ENCODE measurements at places on chromosomes 1 and 21.

DNA sequence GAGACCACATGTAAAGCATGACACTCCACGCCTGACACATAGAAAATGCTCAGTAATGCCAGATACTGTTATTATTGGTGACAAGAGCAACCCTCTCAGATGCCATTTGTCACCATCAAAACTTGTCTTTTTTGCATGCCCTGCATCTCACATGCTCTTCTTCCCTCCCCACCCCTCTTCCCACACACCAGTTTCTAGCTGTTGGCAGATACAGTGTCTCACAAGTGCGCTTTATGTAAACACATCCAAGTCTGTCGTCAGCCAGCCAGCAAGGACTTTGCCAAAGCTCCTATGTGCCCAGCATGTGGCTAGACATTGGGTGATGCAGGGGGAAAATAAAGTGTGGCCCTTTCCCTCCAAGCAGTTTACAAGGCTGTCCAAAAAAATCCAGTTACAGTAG lies 44.9 kb upstream of the EPHA8 start:
- DNase-seq: no peak

- no peak for DNase-seq
Observed at GRCh38 chr1:77463216-77463615, 181.4 kb downstream of the AK5 start.

- no peak for DNase-seq
Observed at GRCh38 chr1:2377751-2378440, 13.5 kb downstream of the MORN1 start.

DNA sequence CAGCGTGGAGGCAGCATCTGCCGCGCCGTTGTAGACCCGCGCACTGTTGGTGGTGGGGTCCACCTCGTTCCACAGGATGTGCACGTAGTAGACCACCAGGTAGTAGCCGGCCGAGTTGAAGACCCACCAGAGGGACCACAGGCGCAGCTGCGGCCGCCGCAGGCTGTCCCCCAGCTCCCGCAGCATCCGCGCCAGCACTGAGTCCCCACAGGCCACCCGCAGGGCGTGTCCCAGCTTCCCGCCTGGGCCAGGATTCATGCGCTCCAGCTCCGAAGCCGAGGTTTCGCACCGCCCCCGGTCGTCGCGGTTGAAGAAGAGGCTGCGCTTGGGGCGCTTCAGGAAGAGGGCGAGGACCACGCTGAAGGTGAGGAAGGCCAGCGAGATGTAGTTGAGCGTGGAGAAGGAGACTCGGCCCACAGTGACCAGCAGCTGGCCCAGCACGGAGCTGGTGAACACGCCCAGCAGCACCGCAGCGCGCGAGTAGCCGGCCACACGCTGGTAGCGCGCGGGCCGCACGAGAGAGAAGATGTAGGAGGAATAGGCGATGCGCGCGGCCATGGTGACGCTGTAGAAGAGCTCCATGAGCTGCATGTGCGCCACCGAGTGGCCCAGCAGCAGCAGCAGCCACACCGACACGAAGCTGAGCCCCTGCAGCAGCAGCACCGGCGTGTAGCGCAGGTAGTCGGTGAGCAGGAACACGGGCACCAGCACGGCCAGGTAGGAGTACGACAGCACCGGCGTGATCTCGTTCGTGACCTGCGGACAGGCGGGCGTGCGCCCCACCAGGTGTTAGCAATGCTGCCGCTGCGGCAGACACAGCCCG lies 10.6 kb downstream of the SLC19A1 start:
- no peak for DNase-seq

- no peak for DNase-seq
Observed at GRCh38 chr1:186183219-186183618, 191.8 kb downstream of the TPR start.

GRCh38 chr1:28642056-28642846 lies 616 bp downstream of the TAF12 start:
- no peak for DNase-seq

DNA sequence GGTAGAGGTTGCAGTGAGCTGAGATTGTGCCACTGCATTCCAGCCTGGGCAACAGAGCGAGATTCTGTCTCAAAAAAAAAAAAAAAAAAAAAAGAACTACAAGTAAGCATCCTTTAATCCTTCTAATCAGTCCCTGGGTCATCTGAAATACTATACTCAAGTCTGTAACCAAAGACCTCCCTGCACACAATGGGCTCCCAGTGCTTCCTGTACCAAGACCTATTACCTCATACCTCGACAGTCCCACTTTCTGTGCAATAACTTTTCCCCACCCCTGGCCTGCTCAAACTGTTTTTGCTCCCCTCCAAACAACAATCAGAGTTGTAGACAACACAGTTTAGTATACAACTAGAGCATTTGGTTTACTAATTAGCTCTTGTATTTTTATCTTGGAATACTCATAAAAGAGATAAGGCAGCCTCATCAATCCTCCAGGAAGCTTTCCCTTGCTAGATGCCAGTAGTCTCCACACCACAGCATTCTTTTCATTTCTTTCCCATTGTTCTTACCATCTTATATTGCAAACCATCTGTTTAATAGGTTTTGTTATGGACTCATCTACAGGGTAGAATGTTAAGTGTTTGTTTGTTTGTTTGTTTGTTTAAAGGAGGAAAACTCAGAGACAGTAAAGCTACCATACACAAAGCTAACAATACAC lies 19.2 kb upstream of the RLF start:
- no peak for DNase-seq

DNA sequence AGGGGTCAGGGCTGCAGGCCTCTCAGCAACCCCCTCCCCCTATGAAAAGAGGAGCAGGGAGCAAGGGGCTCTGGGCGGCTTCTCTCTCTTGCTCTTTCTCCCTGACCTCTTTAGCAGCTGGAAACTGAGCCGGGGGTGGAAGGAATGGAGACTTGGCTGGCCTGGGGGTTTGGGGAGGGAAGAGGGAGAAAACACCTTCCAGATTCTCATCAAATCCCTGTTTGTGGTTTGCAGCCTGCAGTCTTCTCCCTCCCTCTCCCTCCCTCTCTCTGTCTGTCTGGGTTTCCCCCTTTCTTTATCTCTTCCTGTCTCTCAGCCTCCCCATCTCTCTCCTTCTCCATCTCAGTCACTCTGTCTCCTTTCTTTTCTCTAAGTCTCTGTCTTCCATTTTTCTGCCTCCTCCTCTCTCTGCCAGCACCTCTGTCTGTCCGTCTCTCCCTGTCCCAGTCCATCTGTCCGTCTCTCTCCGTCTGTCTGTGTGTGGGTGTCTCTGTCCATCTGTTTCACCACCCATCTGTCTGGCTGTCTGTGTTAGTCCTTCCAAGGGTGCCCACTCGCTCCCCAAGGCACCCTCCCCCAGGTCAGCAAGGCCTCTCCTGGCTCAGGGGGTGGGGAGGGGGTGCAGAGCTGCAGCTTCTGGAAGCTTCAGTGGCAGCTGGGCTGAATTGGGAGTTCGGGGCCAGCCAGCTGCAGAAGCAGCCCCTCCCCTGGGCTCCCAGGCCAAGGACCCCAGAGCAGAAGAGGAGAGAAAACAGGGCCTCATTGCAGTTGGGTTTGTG lies 6.2 kb downstream of the AHDC1 start:
- DNase-seq: no peak

GRCh38 chr1:112849425-112850033 lies 106.5 kb downstream of the SLC16A1 start:
- no peak for DNase-seq

- no peak for DNase-seq
Observed at GRCh38 chr1:46571691-46572225, 20.3 kb upstream of the KNCN start.

DNA sequence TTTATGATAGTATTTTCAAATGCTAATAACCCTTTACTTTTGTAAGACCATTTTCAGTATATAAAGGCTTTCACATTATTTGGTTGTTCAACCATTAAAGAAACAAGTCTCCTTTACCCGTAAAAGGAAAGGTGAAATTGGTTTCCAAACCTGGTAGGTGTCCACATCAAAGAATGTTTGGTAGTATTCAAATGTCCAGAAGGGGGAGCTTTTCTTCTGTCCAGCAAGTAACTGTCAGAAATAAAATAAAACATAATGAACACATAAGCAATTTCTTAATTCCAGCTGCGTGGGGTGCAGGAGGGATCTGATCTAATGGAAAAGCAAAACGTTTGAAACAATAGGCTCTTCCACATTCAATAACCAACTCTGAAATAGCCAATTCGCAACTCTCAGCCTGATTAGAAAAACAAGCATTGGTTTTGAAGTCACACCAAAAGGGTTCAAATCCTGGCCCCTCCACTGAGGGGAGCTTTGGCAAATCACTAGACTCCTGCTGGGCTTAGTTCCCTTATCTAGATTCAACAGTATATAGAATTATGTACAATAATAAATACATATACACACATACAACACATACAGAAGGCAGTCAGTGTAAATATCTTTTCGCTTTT lies 11.0 kb downstream of the YIPF1 start:
- DNase-seq: no peak

DNA sequence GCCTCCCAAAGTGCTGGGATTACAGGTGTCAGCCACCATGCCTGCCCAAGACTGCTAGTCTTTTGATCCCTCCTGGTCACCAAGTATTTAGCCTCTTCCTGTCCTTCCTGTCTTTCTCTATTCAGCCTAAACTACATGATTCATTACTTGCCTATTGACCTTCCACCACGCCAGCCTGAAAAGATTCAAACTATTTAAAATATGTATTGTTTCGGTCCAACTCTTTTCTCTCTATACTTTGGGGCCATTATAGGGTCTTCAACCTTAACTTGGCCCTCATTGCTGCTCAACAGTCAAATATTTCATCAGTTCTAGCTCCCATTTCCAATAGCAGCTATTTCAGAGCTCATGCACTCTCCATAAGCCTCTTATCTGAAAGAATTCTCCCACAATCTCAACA lies 153.0 kb downstream of the TNFSF18 start:
- no peak for DNase-seq

- DNase-seq: no peak
Observed at GRCh38 chr1:211332830-211333229, 6.2 kb downstream of the TRAF5 start.

- DNase-seq: no peak
Observed at GRCh38 chr1:8456308-8456912, 138.5 kb downstream of the SLC45A1 start.

- peak; percentile 75 for DNase-seq
Observed at GRCh38 chr1:6028042-6028850, 17.4 kb upstream of the KCNAB2 start.

DNA sequence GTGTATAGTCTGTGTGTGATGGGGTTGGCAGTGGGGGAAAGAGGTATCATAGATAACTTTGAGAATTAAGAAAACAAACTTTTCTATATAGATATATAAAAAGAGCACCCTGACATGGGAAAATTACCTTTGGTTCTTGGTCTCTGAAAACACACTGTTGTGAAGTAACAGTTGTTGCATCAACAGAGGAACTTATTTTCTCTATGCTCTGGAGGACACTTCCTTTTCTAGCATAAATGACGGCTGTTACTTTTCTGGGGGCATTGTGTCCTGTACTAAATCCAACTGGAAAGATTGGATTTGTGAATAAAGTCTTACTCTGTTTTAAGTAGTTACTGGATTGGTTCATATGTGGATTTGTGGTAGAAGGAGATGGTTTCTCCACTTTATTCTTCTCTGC lies 12.6 kb downstream of the LRIF1 start:
- no peak for DNase-seq

GRCh38 chr1:74853756-74854155 lies 120.8 kb downstream of the TYW3 start:
- DNase-seq: no peak

DNA sequence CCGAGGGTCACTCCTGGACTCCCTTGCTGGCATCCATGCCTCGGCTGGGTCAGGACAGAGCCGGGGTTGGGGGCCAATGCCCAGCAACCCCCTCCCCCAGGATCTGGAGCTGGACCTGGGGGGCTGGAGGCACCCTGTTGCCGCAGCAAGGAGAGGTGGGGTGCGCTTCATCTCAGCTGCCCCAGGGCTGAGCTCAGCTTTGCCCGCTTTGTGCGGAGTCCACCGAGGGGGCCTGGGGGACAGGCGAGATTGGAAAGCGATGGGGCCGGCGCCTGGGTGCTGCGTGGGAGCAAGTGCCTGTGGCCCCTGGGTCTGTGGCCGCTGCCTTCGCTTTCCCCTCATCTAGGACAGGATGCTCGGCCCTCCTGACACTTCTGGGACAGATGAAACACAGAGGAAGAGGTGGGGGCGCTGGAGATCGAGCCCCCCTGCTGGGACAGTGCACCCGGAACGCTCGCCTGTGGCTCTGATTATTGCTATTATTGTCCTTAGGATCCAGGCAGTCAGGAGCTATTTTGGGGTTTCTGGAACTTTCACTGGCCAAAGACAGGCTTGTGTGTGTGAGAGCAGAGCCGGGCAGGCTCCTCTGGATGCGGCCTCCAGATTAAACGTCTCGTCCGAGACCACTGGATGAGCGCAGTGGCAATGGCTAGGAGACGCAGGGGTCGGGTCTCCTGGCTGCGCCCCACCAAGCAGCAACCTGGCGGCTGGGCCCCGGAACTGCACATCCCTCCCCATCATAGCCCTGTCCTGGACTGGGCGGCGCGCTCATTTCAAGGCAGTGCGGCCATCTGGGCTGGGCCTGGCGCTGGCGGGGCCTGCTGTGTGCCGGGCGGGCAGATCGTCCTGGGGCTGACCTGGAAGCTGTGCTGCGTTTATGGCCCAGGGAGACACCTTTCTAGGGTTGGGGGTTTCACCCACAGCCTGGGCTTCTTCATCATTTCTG lies 13.8 kb downstream of the PRDM16 start:
- DNase-seq: no peak

GRCh38 chr1:209625791-209626285 lies 26.4 kb downstream of the LAMB3 start:
- DNase-seq: no peak

- no peak for DNase-seq
Observed at GRCh38 chr1:171247501-171247900, 793 bp upstream of the FMO1 start.

GRCh38 chr1:230713138-230713537 lies 784 bp downstream of the AGT start:
- DNase-seq: no peak

- DNase-seq: no peak
Observed at GRCh38 chr1:54054438-54054749, 986 bp downstream of the TCEANC2 start.

GRCh38 chr1:156419854-156420204 lies 50.8 kb downstream of the RHBG start:
- DNase-seq: peak; percentile 35

- DNase-seq: no peak
Observed at GRCh38 chr1:214452152-214452784, 99.1 kb downstream of the PTPN14 start.

DNA sequence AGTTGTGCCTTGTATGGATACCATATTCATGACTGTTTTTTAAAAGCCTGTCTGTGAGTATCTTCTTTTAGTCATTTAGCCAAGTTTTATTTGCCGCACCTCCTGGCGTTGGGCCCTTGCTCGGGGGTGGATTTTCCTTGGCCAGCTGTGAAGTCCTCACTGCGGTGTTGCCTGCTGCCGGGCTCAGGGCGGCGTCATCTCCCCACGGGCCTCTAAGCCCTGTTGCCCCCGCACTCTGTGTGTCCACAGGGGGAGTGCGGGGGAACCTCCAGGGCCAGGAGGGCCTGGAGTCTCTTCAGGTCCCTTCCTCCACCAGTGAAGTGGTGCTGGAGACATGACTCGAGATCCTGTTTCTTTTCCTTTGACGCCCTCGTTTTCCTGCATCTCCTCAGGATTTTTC lies 65.8 kb upstream of the DIP2A start:
- no peak for DNase-seq

All from activated naive CD4-positive, alpha-beta T cell treated with anti-CD3 and anti-CD28 coated beads, Interleukin-2, amount 10 ng/mL, durations not matched to agents 7 days and 5 days (primary cell).